BJ (cell line): ENCODE measurements at places on chromosomes 6 and 20.

GRCh38 chr20:8523684-8524083 is 391.6 kb downstream of the PLCB1 start:
- no peak for DNase-seq

DNA sequence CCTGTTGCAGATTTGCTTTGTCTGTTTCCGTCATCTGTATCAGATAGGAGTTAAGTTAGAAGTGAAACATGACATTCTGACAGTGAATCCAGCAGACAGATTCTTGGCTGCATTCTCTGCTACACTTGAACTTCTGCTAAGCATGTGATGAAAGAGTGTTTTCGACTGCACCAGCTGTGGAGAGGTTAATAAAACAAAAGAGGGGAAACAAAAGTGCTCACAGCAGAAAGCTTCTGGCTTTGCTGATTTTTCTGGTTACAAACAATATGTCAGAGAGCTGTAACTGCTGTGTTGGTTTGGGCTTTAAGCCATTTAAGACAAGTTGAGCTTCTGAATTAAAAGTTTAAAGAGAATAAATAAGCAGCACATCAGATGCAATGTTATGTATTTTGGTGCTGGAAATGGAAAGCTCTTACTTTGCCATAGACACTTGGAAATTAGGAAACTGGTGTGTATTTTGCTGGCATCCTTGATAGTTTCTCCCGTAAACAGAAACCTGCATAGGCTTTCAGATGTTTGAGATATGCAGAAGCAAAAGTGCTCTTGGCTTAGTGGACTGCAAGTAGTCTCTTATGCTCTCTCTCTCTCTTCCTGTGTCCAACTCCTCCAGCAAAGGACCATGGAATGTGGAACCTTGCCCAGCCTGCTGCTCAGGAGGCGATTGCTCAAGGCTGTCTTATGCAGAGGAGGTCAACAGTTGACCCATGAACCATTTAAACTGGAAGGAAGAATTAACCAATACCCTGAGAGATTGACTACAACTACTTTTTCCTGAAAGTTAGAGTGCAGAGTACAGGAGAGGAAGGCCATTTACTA is 104.9 kb downstream of the RPS12 start:
- DNase-seq = peak; percentile 26

- DNase-seq = no peak
Observed at GRCh38 chr20:5973172-5973571, 22.7 kb downstream of the MCM8 start.

- no peak for DNase-seq
Observed at GRCh38 chr6:114783083-114783482, 440.3 kb upstream of the HS3ST5 start.

- no peak for DNase-seq
Observed at GRCh38 chr20:63142933-63143332, 73.0 kb downstream of the YTHDF1 start.

GRCh38 chr6:14224359-14225103 is 107.0 kb downstream of the CD83 start:
- no peak for DNase-seq

- no peak for DNase-seq
Observed at GRCh38 chr6:16060039-16060438, 68.8 kb upstream of the MYLIP start.

DNA sequence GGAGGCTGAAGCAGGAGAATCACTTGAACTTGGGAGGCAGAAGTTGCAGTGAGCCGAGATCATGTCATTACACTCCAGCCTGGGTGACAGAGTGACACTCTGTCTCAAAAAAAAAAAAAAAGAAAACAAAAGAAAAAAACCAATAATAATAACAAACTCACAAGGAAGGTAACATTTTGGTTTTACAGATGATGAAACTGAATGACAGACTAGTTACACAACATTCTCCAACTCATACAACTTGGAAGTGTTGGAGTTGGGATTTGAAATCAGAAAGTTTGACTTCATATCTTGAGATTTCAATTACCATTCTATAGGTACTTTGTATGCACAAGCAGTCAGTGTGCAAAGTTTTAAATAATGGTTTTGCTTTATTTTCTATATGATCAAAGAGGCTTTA is 10.2 kb downstream of the TPD52L1 start:
- DNase-seq = no peak

GRCh38 chr20:24915440-24915839 is 33.6 kb upstream of the CST7 start:
- DNase-seq = no peak

GRCh38 chr20:50421356-50422340 is 88.5 kb upstream of the PTPN1 start:
- DNase-seq = no peak

- no peak for DNase-seq
Observed at GRCh38 chr6:119334535-119335264, 14.9 kb downstream of the MAN1A1 start.

GRCh38 chr20:615514-615913 is 5.4 kb upstream of the TCF15 start:
- no peak for DNase-seq

- DNase-seq = no peak
Observed at GRCh38 chr6:40392589-40392988, 194.6 kb downstream of the LRFN2 start.

GRCh38 chr6:8651998-8652397 is 216.7 kb upstream of the SLC35B3 start:
- no peak for DNase-seq

GRCh38 chr6:102525336-102525735 is 1131.8 kb downstream of the GRIK2 start:
- no peak for DNase-seq

DNA sequence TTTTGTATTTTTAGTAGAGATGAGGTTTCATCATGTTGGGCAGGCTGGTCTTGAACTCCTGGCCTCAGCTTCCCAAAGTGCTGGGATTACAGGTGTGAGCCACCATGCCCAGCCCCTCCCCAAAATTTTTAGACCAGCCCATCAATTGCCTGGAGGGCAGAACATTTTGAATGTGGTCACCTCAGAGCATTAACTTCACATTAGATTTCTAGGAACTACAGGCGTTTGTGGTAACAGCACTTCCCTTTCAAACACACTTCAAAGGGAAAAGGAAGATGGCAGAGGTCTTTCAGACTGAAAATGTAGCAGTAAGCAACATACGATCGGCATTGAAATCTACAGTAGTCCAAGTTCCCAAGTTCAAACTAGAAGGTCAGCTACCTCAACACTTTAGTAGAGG is 12.3 kb upstream of the SLA2 start:
- no peak for DNase-seq

DNA sequence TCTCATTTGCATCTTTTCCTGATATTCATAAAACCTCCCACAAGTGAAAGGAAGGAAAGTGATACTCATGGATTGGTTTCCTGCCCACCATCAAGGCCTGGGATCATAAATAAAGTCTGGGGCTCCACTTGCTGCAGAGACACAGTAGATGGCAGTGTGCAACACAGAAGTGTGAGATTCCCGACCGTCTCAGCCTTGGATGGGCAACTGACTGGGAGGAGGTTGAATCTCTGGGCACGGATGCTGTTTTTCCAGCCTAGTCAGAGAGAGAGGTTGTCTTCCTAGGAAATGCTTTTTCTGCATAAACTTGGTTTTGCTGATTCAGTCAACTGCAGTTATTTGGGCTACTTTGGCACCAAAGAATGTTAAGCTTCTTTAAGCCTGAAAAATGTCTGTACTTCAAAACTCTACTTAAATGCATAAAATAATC is 9.9 kb upstream of the RFPL4B start:
- no peak for DNase-seq

- DNase-seq = peak; percentile 93
Observed at GRCh38 chr6:159701413-159701999, 8.5 kb upstream of the SOD2 start.
